A549 (cell line): ENCODE measurements at places on chromosomes 7 and 10.

GRCh38 chr7:112358513-112358912, 91.7 kb upstream of the IFRD1 start:
- no peak for DNase-seq

- DNase-seq, result no peak
Observed at GRCh38 chr7:74020390-74020789, 7.6 kb upstream of the ELN start.

- DNase-seq, result no peak
Observed at GRCh38 chr10:122665329-122665860, 34.3 kb downstream of the C10orf120 start.

DNA sequence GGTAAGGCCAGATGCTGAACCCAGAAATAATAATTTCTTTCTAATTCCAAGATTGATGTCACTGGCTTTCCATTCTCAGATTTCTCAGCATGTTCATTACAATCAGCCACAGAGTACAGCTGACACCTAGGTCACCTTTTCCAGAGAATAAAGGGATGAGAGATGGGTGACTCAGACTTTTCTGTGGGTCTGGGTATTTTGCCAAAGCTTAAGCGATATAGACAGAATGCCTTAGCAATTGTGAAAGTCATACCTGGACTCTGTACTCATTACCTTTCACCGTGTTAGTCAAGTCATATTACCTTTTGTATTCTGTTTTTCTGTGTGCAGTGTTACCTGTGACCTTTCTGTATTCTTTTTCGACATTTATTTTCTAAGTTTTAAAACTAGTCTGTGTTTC, 10.6 kb upstream of the PRTFDC1 start:
- peak; percentile 37 for DNase-seq

DNA sequence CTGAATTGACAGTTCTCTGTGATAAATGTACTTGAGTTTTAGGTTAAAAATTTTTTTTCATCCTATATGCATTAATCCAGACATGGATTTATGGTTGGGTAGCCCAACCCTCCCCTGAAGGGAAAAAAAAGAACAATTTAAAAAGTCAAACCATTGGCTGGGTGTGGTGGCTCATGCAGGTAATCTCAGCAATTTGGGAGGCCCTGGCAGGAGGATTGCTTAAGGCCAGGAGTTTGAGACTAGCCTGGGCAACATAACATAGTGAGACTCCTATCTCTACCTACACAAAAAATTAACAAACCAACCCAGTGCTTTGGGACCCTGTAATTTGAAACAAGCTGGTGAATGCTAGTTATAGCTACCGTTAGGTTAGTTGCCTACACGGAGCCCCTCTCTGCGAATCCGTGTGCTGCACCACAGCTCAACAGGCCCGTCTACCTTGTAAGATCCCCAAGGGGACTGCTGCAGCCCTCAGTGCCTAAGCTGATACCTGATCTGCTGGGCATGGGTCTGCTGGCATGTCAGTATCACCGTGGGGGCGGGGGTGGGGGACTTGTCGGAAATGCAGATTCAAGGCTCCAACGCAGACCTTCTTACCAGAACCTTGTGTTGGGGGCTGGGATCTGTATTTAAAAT, 32.8 kb downstream of the TSPAN14 start:
- DNase-seq, result no peak

DNA sequence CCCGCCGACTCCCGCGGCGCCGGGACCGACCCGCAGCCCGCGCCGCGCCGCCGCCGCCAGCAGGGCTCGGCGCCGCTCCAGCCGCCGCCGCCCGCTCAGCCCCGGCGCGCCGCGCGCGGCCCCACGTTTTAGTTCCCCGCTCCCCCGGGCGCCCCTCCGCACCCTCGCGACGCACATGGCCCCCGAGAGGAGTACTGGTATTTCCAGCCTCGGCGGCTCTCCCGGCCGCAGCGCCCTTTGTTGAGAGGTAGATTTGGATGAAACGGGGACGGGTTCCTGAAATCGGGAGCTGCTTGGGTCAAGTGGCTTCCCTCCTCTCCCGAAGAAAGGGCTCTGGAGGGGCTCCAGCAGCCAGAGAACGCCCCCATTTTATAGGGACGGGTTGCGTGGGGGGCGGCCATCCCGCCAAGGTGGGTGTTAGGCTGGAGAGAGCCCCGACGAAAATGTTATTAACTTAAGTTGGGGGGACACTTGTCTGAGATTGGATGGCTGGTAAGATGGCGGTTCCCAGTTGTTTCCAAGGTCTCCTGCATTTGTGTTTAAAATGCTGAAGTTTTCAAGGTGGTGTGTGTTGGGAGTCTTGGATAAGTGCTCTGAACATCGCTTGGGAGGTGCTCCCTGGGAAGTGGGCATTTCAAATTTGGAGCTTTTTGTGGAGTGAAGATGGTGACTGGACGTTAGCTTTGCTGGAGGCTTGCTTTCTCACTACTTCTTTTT, 1.2 kb downstream of the BMI1 start:
- DNase-seq, result peak; percentile 32

- no peak for DNase-seq
Observed at GRCh38 chr7:106285855-106286492, 1.2 kb upstream of the NAMPT start.

DNA sequence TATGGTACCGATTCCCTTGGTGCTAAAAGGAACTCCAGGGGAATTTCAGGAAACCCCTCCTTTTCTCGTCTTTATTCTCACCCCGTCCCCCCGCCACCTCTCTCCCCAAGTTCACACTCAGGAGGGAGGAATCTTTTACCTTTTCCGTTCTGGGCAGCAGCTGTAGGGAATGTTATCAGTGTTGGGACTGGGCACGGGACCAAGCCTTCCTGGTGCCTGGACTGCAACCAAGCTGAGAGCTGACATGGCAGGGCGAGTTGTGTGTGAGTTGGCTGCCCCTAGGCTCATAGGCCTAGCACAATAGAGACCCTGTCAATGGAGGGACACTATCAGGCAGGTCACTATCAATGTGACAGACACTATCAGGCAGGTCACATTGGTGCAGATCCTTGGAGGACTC, 121.4 kb downstream of the TCF7L2 start:
- no peak for DNase-seq

DNA sequence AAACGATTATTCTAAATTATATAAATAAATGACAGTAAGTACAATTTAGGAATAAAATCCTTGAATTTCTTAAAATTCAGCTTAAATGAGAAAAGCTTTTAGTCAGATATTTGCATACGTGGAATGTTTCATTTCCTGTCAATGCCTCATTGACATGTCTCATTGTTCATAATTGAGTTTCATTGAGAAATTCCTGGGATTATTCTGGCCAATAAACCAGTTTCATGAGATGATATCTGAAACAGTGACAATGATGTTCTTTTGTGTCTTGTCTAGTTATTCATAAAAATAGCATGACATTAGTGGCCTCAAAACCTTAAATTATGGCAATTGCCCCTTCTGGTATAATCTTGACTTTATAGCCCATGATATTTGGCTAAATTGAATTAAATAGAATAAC, 95.8 kb downstream of the DKK1 start:
- no peak for DNase-seq
